NCI-H748 treated with DMSO at 0.1 percent for 48 hours (cell line): ENCODE measurements at places on chromosomes 16 and 17.
A peak's percentile ranks its signal among the peaks of the same experiment; 100 is the strongest.

- DNase-seq, result no peak
These were observed 274.0 kb downstream of the PHKB start for GRCh38 chr16:47734987-47735594.

- peak; percentile 58 for DNase-seq
These were observed 10.9 kb upstream of the ZFHX3 start for GRCh38 chr16:73058616-73059409.

GRCh38 chr16:71895679-71896365 lies 491 bp downstream of the IST1 start:
- DNase-seq, result no peak

DNA sequence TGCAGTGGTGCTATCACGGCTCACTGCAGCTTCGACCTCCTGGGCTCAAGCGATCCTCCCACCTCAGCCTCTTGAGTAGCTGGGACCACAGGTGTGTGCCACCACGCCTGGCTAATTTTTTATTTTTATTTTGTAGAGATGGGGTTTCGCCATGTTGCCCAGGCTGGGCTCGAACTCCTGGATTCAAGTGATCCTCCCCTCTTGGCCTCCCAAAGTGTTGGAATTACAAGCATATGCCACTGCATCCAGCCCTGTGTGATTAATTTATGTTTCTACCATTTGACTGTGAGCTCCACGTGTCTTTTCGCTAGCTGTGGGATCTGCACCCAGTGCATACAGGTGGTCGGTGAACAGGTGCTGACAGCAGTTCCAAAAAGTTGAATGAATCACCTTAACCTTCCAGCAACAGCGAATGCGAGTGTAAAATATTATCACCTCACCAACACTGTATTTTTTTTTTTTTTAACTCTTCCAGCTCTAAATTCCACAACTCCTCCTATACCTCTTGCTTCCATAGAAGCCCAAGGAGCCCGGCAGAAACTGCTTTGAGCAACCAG lies 484 bp upstream of the NUDT7 start:
- DNase-seq, result no peak

- no peak for DNase-seq
These were observed 102.2 kb downstream of the HIC1 start for GRCh38 chr17:2157081-2157480.
